ENCODE measurements at places on chromosomes 7 and 10.

DNA sequence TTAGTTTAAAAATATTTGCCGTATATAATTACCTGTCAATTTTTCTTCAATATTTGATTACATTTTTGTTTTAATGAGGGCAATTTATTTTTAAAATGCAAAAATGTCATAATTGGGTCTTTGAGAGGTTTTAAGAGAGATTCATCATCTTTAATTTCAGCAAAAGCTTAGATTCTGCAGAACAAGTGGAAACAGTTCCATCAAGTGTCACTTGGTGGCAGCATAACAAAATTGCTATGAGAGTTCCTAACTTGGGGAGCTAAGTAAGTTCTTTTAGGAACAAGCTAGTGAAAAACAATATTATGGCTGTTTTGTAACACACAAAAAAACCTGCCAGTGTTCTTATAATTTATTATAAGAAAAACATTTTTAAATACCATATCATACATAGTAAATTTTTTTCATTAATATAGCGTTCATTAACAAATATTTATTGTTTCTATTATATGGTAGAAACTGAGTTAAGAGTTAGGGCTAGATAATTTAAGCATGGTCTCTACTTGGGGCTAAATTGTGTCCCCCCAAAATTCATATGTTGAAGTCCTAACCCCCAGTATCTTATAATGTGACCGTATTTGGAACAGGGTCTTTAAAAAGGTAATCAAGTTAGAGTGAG, 155.2 kb downstream of the MAGI2 start:
- DNase-seq: peak; percentile 4

- DNase-seq: no peak
Measured at GRCh38 chr10:100502926-100503494, 16.7 kb downstream of the SEC31B start.

GRCh38 chr7:13538669-13539068, 450.8 kb downstream of the ETV1 start:
- DNase-seq: no peak

DNA sequence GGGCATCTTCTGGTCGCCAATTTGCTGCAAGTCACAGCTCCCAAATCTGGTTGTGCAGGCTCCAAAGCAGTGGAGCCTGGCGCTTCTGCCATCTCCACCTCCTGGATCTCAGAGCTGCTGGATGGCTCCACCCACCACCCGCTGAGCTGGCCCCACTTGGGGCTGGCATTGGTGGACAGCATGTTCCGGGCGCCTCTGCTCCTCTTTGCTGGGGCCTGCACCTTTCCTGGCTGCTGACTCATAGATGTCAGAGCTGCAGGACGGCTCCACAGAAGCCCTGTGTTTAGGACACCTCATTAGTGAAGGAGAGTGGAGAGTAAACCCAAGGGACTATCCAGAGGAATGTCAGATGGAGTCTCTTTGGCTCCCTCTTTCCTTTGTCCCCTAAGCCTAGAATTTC, 27.4 kb downstream of the MAPK8 start:
- DNase-seq: no peak

DNA sequence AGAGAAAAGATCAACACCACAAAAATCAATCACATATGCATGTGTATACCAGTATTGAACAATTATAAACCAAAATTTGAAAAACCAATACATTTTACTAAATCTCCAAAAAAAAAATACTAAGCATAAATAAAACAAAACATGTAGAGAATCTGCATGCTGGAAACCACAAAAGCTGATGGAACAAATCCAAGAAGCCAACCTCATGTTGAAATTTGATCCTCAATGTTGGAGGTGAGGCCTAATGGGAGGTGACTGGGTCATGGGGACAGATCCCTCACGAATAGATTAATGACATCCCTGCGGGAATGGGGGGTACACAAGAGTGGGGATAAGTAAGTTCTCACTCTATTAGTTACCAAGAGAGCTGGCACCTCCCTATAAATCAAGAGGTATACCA, 82.5 kb downstream of the OAT start:
- no peak for DNase-seq

DNA sequence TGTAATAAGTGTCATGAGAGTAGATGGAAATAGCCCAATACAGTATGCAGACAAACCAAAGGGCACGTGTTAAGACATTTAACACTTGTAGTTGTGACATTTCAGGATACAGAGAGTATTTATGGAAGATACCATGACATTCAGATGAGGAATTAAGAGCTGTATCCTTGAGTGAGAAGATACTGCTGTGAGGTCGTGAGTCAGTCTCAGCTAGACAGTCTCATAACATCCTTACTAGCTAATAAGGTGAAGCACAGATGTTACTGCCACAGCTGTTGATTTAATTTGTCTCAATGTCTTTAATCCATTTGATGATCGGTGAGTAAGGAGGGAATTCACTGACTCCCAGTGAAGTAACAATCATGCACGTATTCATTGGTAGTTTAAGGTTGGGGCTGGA, 288.0 kb upstream of the AKR1E2 start:
- DNase-seq: no peak

Data from GM12864 (cell line).